CD4-positive, alpha-beta T cell treated with Interleukin-10 for 1 hour (primary cell): ENCODE measurements at places on chromosomes 16 and 17.

GRCh38 chr16:70512456-70512855 is 10.9 kb downstream of the COG4 start:
- DNase-seq, result no peak

DNA sequence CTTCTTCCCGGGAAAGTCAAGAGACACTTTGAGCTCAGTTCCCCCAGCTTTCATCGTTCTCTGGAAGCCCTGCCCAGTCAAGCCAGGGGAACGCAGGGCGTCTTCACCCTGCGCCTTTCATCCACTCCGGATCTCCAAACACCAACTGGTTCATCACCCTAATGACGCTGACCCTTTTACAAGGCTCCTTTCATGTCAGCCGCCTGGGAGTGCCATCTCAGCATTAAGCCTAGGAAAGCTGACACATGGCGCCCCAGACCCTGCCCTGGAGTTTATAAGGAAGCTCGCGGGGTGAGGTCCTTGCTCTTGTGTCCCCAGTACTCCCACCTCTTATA is 594 bp upstream of the DNAJC7 start:
- no peak for DNase-seq

- no peak for DNase-seq
These were observed 49.8 kb downstream of the CDH1 start for GRCh38 chr16:68786685-68787418.

DNA sequence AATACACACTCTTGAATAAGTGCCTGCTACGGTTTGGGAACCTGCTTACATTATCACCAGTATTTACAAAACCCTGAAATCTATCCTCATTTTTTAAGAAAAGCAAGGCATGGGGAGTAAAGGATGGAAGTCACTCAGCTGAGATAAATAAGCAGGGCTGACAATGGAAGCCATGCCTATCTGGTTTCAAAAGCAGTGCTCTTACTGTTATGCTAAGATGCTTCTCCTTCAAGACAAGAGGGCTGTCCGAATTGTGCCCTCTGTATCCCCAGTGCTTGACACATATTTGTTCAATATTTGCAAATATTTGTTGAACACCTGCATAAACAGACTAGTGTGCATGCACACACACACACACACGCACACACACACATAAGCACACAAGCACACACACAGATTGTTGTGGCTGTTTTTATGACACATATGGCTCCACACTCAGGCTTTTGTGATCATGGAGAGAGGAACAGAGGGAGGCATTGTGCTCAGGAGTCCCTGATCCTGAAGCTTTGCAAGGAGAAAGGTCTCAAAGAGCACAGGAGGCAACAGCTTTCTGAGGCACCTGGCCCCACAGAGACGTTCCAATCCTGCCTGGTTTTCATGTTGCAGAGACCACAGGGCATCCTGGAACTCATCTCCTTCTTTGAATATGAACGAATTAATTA is 401.6 kb upstream of the CDH11 start:
- no peak for DNase-seq

DNA sequence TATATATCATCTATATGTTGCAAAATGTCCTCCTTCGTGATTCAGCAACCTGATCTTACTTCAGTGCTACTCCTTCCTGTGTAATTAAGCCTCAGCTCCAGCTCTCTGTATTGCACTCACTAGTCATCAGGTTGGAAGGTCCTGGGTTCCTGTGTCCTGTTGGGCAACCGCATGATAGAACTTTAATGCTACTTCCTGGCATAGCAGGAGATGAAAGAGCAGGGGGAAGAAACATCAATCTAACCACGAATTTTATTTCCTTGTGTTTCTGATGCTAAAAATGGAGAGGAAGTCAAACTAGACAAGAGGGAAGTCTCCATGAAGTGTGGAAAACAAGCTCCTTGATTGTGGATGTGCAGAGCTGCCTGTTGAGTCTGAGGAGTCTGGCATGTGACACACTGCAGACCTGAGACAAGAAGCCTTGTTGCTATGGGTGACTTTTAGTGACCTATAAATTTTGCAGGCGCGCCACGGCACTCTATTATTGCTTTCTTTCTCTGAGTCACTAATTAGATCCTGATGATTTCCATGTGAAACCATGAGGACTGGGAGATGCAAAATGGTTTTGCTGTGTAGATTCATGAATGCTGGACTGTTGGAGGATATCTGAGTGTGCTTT is 25.6 kb downstream of the IGSF6 start:
- peak; percentile 48 for DNase-seq

GRCh38 chr17:80460429-80460834 is 16.0 kb downstream of the NPTX1 start:
- no peak for DNase-seq

DNA sequence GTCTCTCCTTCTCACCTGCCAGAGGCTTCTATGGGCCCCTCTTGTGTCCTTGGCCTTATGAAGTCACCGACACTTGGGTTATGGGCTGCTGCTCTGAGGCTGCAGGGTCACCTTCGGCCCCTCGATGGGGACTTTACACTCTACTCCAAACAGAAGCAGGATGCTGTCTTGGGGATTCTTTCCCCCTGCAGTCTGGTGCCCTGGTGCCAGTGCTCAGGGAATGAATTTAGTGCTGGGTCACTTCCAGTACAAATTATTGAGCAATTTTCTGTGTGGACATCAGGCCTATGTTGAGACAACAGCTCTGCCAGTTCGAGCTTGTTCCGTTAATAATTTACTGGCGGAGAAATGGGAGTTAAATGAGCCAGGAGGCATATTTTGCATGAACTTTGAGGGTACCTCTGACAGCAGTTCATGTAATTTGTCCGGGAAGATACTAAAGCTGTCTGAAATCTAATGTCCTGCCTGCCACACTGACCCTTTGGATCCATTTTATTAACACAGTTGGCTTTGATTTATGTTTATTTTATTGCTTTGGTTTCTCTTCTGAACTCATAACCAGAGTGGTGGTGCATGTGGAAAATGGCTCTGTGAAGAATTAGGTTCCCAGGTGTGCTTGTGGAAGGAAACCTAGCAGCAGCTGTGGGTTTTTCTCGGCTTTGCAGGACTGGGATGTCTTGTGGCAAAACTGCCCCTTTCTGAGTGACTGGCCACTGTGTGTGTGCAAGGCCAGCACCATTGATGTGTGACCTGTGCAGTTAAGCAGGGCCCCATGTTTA is 34.1 kb upstream of the DHX8 start:
- no peak for DNase-seq

DNA sequence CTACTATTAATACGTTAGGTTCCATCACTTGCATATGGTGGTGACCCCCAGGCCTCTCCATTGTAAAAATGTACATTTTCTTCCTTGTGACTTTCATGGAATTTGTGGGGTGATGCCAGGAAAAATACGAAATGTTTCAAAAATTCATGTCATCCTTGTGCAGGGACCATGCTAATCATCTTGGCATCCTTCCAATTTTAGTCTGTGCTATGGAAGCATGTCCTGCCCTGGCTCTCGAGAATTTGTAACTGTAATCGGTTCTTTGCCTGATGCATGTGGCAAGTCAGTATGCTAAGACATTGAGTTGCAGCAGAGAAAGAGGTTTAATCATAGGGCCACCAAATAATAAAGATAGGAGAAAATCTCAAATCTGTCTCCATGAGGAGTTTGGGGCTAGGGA is 14.3 kb upstream of the GINS3 start:
- no peak for DNase-seq

- peak; percentile 64 for DNase-seq
These were observed 46.1 kb downstream of the CYTH1 start for GRCh38 chr17:78735832-78736525.

DNA sequence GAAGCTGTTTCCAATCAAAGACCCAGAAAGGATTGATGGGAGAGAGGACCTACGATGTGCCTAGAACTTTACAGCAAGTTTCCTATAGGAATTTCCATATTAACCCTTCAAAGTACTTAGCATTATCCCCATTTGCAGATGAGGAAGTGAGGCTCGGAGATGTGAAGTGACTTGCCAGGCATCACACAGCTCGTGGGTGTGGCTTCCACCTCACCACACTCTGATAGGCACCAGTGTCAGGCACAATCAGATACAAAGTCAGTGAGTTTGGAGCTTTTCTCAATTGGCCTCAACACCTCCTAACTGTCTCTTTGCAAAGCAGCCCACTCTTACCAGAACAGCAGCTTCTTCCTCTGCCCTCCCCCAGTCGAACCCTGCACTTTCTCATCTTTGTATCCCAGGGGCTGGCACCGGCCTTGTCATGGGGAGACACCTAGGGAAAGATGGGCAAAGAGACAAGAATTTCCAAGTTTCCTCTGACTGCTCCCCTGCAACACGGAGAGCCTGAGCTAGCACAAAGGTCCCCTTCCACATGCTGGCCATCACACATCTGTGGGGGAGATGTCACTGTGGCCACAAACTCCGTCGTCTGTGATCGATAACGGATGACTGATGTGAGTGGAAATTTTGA is 37.4 kb upstream of the CCL1 start:
- DNase-seq, result no peak

DNA sequence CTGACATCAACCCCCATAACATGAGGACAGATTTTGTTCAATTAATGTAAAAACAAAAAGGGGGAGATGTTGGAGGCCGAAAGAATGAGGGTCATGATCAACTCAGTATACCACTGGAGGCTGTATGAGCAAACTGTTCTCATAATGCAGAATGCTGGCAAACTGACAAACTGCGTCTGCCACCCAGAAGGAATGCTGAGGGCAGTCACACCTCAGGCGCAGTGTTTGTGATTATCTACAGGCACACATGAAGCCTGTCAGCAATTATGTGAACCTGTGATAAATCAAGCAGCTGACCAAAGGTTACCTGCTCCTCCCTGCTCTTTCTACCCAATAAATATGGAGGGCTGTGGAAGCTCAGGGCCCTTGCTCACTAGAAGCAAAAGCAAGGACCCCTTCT is 27.3 kb downstream of the CD300LG start:
- no peak for DNase-seq

DNA sequence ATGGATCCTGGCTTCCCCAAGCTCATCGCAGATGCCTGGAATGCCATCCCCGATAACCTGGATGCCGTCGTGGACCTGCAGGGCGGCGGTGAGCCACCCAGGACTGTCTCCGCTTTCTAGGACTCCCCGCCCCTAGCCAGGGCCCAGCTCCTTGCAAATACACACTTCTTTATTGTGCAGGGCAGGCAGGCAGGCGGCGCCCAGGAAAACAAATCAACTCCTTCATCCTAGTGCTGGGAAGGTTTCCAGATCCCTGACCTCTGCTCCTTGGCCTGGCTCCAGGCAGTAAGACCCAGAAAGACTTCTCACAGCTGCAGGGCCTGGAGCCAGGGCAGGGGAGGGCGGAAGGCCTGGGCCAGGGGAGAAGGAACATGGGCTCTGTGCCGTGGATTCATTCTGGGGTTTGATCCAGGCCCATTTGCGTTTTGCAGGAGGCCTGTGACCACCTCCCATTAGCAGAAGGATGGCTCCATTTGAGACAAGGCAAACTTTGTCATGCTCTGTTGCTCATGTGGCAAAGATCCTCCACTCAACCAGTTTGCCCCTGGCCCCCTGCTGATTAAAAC is 6.0 kb upstream of the LPCAT2 start:
- DNase-seq, result no peak

GRCh38 chr16:84884596-84885341 is 65.0 kb downstream of the CRISPLD2 start:
- no peak for DNase-seq
